Activated naive CD4-positive, alpha-beta T cell treated with anti-CD3 and anti-CD28 coated beads, Interleukin-2, amount 50 U/mL, for 72 hours (primary cell): ENCODE measurements at places on chromosomes 12 and 14. TPM values are rescaled to one million over a fixed set of nuclear protein-coding genes. Genes with fewer than 3 reads are reported as not detected.

DNA sequence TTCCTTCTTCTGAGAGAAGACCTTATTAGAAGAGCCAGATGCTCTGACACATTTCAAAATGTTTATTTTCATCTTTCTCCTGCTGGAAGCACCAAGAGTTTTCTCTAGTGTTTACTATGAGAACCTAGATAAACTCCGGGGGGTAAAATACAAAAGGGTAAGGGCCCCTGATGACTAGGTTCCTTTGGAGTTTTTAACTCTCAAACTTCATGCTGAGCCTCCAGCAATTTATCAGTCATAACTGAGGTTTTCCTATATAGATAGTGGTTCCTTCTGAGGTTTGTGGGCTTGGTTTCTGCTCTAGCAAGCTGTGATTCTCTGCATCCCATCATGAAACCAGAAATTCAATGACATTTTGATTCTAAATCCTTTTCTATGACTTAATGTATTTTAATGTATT, 210.9 kb downstream of the LRFN5 start:
- DNase-seq: no peak

- no peak for DNase-seq
These were observed 339.6 kb upstream of the TBX3 start for GRCh38 chr12:115023279-115024265.

The DDHD1 gene
- 35.3 TPM for total RNA-seq

DNA sequence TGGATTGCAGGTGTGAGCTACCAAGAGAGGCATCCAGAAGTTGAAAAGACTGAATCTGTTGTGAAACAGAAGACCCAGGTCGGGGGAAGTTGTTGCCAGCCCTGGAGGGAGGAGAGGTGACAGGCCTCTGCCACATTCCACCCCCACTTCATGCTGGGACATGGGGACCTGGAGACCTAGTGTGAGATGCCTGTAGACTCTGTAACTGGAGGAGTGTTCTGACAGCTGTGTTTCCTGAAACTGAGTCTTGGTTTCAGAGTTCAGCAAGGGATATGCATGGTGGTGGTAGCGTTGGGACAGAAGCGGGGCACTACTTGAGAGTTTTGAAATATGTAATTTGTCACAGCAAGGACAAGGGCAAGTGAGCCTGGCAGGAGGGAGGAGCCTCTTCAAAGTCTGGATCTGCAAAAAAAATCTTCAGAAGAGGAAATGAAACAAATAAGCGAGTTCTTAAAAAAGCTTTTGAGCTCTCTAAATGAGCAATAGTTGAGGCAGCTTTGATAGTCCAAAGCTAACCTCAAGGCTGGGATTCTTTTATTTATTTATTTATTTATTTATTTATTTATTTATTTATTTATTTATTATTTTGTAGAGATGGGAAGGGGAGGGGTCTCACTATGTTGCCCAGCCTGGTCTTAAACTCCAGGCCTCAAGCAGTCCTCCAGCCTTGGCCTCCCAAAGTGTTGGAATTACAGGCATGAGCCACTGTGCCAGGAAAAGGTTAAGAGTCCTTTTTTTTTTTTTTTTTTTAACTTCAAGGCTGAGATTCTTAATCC, 58.9 kb upstream of the EEA1 start:
- DNase-seq: peak; percentile 66

GRCh38 chr14:35051796-35052195, 5.7 kb downstream of the FAM177A1 start:
- no peak for DNase-seq

The IKZF4 gene
- total RNA-seq: 17.0 TPM

GRCh38 chr14:92877757-92878431, 45.1 kb upstream of the CHGA start:
- DNase-seq: no peak

The PTPRB gene
- total RNA-seq: not detected

The SYCP3 gene
- total RNA-seq: not detected

The C14orf119 gene
- total RNA-seq: 49.1 TPM

- DNase-seq: no peak
These were observed 231.4 kb upstream of the DDHD1 start for GRCh38 chr14:53384536-53384935.

GRCh38 chr12:130288206-130288605, 49.5 kb upstream of the PIWIL1 start:
- no peak for DNase-seq

GRCh38 chr12:110696283-110696682, 7.4 kb upstream of the HVCN1 start:
- DNase-seq: no peak

- DNase-seq: no peak
These were observed 134.2 kb downstream of the TMEM30B start for GRCh38 chr14:61146899-61147298.

- DNase-seq: peak; percentile 83
These were observed 127.9 kb upstream of the TMEM132D start for GRCh38 chr12:130031571-130032189.

- no peak for DNase-seq
These were observed 141.6 kb downstream of the GXYLT1 start for GRCh38 chr12:42003031-42003430.

DNA sequence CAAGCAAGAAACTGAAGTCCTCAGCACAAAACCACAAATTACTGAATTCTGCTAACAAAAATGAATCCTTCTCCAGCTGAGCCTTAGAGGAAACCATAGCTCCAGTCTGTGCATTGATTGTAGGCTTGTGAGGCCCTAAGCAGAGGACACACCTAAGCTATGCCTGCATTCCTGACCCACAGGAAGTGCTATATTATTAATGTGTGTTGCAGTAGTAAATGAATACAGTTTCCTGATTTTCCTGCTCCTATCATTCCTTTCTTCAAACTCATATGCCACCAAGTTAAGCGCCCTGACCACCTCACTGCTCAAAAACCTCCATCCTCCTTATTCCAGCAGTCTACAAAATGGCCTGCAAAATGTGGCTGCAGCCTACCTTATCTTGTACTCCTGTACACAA, 151.9 kb upstream of the ABCD2 start:
- DNase-seq: no peak

- DNase-seq: no peak
These were observed 11.8 kb downstream of the TMEM179 start for GRCh38 chr14:104592785-104593184.

DNA sequence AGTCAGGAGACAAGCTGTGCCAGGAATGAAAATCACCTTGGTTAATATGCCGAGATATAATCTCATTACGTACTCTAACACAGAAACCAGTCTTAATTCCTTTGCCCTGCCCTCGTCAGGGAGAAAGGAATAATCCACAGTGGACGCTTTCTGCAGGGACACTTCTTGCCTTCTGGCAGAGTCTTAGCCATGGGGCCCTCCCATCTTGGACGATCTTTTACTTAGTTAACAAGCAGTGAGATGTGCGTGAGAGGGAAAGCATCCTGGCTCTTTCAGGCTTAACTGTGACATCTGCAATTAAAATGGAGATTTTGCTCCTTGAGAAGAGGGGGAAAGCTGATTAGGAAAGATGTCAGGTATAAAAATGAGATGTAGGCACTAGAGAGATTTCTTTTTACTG, 246.4 kb downstream of the TMEM132C start:
- no peak for DNase-seq

- DNase-seq: no peak
These were observed 12.5 kb upstream of the ZFP36L1 start for GRCh38 chr14:68805414-68805813.

- DNase-seq: no peak
These were observed 25.6 kb upstream of the MBIP start for GRCh38 chr14:36346052-36346451.

GRCh38 chr14:67166450-67166853, 22.8 kb upstream of the GARIN2 start:
- peak; percentile 48 for DNase-seq

The SLC38A4 gene
- total RNA-seq: not detected

DNA sequence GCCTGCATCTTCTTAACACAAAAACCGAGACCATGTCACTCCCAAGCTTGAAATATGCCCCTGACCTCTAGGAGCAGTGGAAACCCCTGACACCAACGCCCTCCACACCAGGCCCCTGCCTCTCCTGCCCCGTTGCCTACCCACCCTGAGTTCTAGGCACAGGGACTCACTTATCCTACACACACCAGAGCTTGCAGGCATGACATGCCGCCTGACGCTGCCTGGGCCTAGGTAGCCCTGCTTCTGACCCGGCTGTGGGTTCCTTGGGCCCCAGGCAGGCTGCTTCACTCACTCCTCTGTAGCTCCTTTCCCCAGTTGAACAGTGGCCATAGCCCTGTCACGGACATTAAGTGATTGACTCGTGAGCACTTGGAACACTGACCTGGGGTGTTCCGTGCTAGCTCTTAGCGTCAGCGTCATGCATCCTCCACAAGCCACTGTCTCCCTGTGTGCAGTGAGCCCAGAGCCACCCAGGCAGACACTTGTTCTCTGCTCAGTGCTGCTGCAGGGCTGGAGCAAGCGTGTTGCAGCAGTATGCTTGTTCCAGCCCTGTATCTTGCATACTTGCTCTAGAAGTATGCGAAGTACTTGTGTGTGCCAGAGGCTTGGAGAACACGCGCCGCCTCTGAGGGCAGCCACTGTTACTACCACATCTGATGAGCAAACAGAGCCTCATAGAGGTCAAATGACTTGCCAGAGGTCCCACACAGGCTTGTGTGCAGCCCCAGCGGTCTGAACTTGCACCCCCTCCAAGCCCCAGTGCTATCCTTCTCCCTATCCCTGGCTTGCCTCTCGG, 15.6 kb downstream of the OTUB2 start:
- DNase-seq: no peak

The TC2N gene
- total RNA-seq: 42.8 TPM

- DNase-seq: no peak
These were observed 18.0 kb downstream of the OR10P1 start for GRCh38 chr12:55654511-55655214.

DNA sequence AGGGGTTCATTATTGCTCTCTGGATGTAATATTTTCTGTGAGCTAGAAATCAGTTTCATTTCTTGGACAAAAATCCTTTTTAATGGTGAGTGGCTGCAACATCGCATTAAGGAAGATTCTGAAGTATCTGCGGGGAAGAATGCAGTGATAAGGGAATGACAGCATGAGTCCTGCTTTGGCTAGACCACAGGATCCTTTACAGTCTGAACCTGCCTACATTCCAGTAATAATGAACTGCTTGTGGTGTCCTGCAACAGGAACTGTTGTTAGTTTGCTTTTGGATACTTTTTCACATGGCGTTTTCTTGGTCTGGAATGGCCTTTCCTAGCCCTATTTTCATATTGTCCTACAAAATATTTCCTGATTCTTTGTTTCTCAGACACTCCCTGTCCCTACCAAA, 15.7 kb downstream of the MDM2 start:
- DNase-seq: no peak

The NR4A1 gene
- total RNA-seq: 29.8 TPM

DNA sequence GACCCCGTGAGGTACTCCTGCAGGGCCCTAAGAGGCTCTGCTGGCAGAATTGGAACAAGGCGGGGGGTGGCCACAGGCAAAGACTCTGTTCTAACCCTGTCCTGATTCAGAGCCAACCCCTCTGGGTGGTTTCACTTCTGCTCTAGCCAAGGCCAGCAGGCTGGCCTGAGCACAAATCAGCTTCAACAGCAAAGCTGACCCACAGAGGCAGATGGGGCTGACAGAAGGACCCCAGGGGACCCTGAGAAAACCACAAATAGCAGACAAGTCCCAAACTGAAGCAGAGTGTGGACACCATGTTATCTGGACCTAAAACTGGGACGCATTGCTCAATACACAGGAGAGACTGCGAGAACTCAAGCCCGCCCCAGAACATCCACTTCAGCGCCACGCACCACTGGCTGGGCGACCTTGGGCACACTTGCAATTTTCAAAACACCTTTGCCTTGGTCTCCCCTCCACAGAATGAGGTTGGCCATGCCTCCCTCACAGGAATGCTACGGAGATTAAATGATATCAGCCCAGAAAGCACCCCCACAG, 76.4 kb upstream of the DICER1 start:
- DNase-seq: no peak
